ENCODE measurements at places on chromosomes 12 and 14.

DNA sequence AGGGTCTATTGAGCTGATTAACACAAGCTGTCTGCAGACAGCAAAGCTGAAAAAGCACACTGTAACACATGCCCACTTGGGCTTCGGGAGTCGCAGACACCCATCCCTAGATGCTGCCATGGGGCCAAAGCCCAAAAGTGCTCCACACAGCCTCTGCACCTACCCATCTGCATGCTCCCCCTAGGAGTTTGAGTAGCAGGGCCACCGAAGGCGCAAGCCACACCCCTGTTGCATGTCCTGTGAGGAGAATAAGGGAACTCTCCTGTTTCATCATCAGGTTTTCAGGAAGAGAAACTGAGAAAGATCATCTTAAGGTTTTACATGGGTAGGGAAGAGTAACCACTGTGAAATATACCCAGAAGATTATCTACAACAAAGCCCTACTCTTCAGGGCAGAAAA, 5.6 kb upstream of the ST8SIA1 start:
- DNase-seq: no peak

GRCh38 chr12:115584156-115584555, 693.3 kb downstream of the MED13L start:
- DNase-seq: no peak

DNA sequence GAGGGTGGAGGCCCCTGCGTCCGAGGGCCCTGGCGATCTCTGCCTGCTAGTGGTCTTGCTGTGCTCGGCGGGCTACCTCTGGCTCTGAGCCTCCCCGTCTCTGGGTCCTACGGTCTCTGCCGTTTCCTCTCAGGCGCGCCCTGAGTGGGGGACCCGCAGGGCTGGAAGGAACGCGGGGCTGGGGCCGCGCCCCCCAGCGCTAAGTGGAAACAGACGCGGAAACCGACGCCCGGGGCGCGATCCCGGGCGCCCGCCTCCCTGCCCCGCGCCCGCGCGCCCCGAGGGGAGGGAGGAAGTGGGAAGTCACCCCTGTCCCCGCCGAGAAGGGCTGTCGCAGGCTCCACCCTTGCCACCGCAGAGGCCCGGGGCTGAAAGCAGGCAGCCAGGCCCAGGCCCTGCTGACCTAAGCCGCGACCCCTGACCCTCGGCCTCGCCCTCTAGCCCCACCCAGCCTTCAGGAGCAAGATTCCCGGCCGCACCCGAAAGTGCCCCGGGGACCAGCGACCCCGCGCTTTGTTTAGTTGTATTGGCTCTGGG, 831 bp downstream of the CRIP1 start:
- DNase-seq: peak; percentile 55

DNA sequence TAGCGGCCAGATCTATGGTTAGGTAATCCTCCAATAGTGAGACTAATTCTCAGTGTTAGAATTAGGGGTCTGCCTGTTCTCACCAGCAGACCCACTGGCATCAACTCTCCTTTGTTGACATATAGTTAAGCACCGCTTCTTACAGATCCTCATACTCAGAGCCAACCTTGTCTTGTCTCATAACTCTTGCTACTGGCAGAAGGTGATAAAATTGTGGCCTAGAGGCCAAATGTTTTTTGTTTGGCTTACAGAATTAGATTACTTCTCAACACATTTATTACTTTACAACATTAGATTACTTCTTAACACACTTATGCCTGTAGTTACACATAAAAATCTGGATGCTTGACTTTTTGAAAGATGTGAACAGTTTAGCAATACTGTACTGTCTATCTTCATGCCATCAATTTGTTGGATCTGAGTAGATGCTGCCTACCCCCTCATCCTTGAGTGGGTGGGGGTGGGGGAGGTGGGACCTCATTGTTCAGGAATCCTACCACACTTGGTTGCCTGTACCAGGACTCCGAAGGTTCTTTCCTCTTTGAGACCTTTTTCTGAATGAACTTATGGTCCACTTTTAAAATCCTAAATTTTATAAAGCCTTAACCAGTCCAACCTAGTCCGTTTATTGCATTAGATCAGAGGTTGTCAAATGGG, 7.0 kb downstream of the MTHFD1 start:
- DNase-seq: no peak

DNA sequence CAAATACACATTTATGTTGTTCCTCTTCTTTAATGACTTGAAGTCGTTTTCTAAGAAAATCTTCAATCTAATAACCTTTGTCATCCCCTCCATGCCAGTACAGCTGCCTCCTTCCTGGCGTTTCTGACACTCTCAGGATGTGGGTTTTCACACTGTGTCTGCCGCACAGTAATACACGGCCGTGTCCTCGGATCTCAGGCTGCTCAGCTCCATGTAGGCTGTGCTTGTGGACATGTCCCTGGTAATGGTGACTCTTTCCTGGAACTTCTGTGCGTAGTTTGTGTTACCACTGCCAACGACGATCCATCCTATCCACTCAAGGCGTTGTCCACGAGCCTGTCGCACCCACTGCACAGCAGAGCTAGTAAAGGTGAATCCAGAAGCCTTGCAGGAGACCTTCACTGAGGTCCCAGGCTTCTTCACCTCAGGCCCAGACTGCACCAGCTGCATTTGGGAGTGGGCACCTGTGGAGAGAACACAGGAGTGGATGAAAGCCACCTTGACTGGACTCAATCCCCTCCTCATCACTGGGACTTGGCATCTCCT, 1095.9 kb downstream of the TMEM121 start:
- no peak for DNase-seq

GRCh38 chr12:26197832-26198231, 2.5 kb downstream of the SSPN start:
- DNase-seq: no peak

GRCh38 chr12:83823386-83824045, 1089.1 kb downstream of the SLC6A15 start:
- peak; percentile 41 for DNase-seq

- DNase-seq: no peak
Observed at GRCh38 chr12:77377622-77378021, 312.3 kb upstream of the E2F7 start.

GRCh38 chr12:105204916-105205315, 31.1 kb downstream of the APPL2 start:
- no peak for DNase-seq

Measured in PC-9 (cell line).